Left renal cortex interstitium (tissue), 4 donors: ENCODE measurements at places on chromosomes 16 and 17.

DNA sequence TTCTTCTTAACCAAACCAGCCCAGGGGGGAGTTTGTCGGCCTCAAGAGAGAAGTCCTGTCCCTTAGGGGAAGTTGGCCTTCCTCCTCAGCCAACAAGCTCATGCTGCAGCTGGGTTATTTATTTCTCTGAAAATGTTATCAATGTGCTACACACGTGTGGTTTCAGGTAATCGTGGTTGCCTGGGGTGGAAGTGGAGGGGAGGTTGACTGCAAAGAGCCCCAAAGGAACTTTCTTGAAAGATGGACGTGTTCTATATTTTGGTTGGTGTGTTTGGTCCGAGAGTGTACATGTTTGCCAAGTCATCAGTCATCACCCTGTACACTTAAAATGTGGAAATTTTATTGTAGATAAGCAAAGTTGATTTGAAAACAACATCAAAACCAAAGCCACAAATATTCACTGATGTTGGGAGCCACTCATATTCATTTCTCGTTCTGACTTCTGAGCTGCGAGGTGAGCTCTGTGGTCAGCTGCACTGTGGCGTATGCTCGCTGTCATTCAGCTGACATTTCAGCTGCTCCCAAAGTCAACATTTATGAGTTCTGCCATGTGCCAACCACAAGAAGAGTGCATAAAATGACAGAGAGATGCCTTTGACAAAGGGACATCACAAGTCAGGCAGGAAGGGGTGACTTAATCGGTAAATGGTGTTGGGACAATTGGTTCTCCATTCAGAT is 26.5 kb upstream of the ADGRG1 start:
- no peak for DNase-seq

GRCh38 chr17:81902023-81902652 is at the start of gene NPB:
NPB (plus strand) TSS chr17:81902238; CDS start chr17:81902278, 40 bp downstream.
- no peak for DNase-seq

- DNase-seq: no peak
These were observed 314.2 kb downstream of the CPPED1 start for GRCh38 chr16:12489357-12489990.

GRCh38 chr16:18855196-18855595 is 53.8 kb upstream of the ARL6IP1 start:
- DNase-seq: no peak

DNA sequence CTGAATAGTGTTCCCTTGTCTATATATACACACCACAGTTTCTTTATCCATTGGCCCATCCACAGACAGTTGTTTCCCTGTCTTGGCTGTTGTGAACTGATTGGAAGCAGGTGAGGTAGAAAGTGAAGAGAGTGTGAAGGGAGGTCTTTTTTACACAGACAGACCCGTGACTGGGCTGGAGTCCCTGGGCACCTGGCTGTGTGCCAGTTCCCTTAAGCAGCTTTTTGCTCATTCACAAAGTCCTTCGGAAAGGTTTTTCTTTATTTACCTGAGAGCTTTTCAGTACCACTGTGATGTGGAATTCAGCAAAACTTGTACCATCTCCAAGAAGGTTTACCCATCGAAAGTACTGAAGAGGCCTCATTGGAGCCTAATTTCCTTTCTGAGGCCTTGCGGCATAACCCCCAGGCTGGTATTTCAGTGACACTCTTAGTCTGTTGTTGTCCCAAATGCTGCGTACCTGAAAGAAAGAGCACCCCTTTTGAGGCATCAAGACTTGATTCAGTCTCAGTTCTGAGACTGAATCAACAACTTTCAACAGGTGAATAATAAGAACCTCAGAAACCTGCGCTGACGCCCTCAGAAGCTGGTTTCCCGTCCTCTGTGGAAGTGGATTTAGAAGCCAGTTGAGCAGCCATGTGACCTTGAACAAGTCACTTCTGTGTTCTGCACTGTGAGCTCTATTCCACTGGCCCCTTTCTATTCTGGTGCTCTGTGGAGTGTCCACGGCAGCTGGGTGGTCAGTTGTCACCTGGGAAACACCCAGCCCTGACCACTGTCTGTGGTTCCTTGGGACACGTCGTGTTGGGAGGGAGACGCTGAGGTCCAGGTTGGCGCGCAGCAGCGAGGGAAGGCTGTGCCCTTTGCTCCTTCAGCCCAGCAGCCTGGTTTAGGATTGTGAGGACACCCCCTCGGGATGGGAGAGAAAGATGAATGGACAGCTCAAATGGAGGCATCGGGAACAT is 53.9 kb upstream of the CRISPLD2 start:
- DNase-seq: no peak

DNA sequence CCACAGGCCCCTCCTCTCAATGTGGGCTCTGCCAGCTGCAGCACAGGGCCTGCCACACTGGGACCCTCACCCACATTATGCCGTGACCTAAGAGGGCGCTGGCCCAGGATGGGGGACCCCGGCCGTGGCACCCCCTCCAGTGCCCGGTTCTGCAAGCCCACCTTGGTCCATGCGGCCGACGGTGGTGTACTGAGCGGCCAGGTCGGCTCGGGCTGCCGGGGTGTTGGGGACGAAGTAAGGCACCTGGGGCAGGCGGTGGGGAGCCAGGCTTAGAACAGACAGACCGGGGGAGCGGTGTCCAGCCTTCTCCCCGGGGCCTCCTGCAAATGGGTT is 6.5 kb downstream of the SGSH start:
- DNase-seq: no peak

DNA sequence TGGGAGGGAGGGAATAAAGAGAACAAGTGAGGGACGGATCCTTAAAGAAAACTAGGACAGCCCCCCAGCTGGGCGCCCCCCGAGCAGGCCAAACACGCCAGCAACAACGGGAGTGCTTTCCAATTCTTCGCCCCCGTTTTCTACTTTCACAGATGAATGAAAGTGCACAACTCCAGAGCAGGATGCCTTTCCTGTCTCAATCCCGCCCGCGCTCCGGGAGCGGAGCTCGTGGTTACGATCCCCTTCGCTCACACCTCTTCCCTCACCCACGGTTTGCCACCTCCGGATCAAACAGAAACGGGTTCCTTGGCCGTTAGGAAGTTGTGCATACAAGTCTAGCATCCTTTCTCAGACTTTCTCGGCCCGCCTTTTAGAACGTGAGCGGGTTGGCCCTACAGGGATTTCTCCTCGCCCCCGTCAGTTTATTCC is 680 bp downstream of the SKA2 start:
- no peak for DNase-seq

DNA sequence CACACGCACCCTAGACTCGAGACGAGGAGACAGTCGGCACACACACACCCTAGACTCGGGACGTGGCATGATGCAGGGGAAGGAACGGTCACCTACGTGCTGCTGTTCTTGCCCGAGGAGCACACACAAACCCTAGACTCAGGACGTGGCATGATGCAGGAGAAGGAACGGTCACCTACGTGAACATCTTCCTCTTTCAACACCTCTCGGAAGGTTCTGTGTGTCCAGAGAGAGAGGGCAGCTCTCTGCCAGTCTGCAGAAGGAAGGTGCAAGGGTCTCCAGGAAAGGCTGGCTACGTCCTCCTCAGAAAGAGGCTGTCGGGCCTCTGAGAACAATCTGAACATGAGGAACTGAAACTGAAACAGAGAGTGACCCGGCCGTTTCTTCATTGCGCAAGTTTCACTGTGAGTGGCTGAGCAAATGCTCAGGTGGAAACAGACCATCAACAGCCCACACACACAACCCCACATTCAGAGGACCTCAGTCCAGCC is 43.4 kb downstream of the ZNF276 start:
- DNase-seq: no peak

DNA sequence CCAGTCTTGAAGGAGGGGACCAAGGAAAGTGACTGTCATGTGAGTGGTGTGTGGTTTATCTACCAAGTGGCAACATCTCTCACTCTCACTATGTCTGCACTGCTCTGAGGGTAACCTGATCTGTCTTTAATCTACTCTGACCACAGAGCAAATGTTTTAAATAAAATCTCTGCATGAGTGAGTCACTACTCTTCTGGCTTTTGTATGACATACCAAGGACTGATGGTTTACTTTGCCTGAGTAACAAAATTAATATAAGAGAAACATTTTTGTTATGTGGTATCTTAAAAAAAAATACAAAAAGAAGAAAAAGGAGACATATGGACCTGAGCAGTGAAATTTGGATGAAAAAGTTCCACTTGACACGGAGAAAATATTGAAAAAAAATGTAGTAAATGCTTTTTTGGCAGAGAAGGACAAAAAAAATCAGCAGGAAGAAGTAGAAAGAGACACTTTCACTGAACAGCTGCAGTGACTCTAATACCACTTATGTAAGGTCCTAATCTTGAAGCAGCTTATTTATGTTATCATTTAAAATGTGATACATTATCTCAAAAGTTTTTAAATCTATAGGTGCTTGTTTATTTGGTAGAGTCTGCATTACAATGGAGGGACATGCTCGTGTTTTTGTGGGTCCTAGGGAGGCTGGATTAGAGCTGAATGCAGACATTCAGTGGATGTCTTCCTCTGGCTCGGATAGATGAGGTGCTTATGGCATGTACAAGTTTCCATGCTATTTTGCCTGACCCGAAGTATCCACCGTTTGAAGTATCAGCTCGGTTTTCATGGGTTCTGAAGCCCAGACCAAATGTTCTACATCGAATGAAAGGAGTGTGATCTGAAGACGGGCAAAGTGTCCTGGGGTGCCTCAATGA is 240.7 kb downstream of the MAP2K6 start:
- no peak for DNase-seq

DNA sequence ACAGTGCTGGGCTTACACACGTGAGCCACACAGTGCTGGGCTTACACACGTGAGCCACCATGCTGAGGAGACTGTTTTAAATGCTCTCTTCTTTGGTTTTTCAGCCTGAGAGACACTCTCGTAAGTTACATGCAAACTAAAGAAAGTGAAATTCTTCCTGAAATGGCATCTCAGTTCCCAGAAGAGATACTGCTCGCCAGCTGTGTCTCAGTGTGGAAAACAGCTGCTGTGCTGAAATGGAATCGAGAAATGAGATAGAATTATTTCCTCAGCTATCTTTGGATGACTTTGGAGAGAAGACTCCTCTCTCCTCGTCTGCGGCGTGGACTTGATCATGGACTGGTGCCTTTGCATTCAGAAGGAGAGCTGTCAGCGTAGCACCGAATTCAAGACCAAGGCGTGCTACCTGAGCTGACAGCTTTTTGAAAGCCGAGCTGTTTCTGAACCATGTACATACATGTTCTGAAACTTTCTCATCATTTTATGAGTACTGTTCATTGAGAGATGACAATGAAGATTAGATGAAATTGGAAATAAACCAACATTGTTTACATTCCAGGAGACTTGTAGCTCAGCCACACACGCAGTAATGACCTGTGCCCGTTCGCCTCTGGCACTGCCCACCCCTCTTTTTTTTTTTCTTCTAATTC is 21.6 kb upstream of the ENDOV start:
- no peak for DNase-seq

GRCh38 chr17:4786516-4786915 is 352 bp upstream of the VMO1 start:
- no peak for DNase-seq

- no peak for DNase-seq
These were observed 155.3 kb downstream of the RGS9 start for GRCh38 chr17:65292430-65292829.

- no peak for DNase-seq
These were observed 20.4 kb downstream of the CDH5 start for GRCh38 chr16:66386629-66387622.
